ENCODE measurements at places on chromosomes 16 and 17.

- no peak for DNase-seq
Measured at GRCh38 chr17:56291226-56291805, 138.0 kb downstream of the ANKFN1 start.

- DNase-seq, result no peak
Measured at GRCh38 chr17:13600475-13601321, 1.0 kb downstream of the HS3ST3A1 start.

- no peak for DNase-seq
Measured at GRCh38 chr17:40284085-40284713, 3.5 kb upstream of the CDC6 start.

DNA sequence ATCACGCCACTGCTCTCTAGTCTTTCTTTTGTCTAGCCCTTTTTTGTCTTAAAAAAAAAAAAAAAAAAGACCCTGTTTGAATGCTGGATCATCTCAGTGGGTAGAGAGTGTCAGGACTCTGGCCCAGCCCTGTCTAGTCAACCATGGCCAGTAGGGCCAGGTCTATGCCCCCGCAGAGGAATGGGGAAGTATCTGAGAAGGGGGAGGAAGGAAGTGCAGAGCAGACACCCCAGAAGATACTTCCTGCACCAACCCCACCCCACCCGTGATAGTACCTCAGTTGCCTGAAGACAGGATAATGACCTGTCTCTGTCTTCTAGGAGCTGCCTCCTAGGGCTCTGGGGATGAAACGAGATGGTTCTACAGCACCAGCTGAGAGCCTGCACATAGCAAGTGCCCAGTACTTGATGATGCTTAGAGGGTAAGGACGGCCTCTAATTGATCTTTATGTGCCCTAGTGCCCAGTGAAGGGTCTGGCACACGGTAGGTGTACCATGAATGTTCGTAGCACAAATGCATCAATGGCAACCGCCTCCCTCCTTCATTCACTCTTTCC is 55.4 kb downstream of the ABAT start:
- DNase-seq, result no peak

GRCh38 chr16:77949445-77949844 is 72.9 kb upstream of the CLEC3A start:
- no peak for DNase-seq

GRCh38 chr17:7336240-7337175 is at the start of gene ACAP1:
TSS of gene ACAP1 (plus strand) at chr17:7336529. CDS start at chr17:7336735, 206 bp downstream.
- DNase-seq, result peak; percentile 84

GRCh38 chr16:79381603-79382042 is 218.9 kb downstream of the MAF start:
- no peak for DNase-seq

GRCh38 chr17:39606434-39607056 is 1.2 kb downstream of the NEUROD2 start:
- no peak for DNase-seq

DNA sequence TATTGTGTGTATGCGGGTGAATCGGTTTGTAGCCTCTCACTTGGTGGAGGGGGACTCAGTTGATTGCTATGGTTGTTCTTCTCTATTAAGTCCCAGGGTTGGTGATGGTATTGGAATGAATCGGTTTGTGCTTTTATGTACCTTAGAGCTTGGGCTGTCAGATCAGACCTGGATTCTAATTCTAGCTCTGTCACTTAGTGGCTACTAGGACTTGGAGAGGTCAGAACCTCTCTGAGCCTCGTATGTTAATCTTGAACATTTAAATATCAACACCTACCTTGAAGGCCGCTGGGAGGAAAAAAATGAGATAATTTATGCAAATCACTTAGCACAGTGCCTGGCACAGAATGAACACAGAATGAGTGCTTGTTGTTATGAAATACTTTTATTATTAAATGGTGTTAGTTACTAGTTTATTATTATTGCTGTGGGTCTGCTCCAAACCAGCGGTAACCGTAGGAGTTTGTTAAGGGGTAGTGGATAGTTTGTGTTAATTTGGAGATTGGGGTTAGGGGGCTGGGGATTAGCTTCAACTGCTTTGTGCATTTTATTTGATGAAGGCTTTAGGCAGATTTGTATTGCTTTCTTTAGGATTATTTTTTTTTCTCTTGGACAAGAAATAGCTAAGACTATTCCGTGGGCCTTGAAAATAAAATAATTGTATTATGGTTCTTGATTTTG is 3.5 kb downstream of the KDM6B start:
- no peak for DNase-seq

GRCh38 chr17:79978548-79978855 is 57.2 kb downstream of the TBC1D16 start:
- DNase-seq, result no peak

GRCh38 chr17:4642286-4642685 is 808 bp upstream of the ALOX15 start:
- no peak for DNase-seq

DNA sequence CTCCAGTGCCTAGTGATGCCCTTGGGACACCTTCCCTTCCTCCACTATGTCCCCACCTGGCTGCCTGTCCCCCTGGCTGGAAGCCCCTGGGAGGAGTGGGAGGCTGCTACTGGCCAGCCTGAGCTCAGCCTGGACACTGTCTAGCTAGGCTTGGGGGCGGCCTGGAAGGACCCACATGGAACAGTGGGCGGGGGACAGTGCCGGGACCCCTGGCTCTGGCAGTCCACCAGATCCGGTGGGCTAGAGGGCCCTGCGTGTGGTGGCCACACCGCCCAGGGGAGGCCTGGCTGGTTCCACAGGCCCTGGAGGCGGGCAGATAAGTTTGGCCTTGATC is 388.0 kb upstream of the TNRC6C start:
- DNase-seq, result no peak

DNA sequence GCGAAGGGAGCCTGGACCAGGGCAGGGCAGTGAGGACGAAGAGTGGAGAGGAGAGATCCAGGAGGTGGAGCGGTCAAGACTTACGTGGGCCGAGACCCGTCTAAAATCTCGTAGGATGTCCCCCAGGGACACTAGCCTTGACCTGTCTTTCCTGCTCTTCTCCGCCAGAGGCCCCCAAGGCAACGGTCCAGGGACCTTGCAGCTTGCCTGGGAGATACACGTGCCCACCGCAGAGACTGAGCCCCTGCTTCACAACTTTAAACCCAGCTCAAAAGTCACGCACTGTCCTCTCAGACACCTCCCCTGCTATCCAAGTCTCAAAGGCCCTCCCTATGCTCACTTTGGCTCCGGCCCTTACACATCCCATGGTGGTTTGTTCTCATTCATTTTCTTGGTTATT is 9.4 kb downstream of the TIGD7 start:
- DNase-seq, result no peak

DNA sequence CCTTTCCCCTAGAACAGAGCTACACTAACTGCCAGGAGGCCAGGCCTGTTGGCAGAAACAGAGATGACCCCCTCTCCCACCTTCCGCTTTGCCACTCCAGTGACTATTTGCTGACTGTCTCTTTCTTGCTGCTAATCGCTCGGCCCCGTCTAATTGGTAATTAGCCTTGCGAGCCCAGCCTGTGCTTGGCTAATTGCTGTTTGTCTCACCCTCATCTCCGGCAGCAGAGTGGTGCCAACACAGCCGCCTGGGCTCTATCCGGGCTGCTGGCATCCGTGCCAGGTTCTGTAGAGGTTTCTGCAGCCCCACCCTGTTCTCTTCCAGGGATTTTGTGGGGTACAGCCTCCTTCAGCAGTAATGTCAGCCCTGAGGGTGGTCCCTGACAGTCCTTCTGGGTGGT is 27.4 kb upstream of the PHB1 start:
- no peak for DNase-seq

DNA sequence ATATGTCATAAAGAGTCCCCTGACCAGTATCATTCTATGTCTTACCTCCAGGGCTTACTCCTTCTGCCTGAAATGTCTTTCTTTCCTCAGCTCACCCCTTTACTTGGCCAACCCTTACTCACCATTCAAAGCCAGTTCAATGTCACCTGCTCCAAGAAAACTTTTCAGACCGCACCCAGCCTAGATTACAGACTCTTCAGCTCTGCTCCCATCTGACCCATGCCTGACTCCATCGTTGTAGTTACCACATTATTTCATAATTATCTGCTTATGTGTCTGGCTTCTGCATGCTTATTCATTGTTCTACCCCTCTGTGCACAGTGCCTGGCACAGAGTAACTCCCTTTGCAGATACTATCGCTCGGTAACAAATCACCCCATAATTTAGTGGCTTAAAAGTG is 62.5 kb upstream of the TOB1 start:
- DNase-seq, result no peak

- no peak for DNase-seq
Measured at GRCh38 chr17:52128721-52129120, 29.8 kb downstream of the CA10 start.

GRCh38 chr16:87002717-87003413 is 314.3 kb downstream of the C16orf95 start:
- DNase-seq, result no peak

DNA sequence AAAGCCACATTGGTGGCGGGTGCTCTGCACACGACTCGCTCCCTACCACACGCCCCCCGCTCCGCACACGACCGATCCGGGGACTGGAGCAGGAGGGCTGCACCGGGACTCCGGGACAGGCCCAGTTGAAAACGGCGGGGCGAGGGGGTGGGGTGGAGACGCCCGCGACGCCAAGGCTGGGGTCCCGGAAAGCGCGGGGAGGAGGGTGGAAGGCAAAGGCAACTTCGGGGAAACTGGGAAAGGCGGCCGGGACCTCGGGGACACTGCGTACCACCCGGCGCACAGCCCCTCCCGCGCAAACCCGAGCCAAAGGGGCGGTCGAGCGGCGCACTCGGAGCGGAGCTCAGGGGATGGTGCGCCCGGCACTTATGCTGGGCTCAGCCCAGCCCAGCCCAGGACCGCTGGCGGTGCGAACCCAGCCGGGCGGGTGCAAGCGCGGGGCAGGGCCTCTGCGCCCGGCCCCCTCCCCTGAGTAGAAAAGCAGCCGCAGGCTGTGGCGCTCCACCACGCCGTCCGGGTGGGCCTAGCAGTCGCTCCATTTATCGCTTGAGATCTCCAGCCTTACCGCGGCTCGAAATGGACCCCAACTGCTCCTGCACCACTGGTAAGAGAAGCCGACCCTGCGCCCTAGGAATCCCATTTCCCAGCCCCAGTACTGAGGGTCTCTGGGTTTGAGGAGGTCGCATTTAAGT is at the start of gene MT1M:
Gene MT1M, plus strand, starts transcription at position 504 of the 692 bp plus-strand sequence. Its CDS starts 73 bp downstream, at position 577.
- DNase-seq, result no peak

DNA sequence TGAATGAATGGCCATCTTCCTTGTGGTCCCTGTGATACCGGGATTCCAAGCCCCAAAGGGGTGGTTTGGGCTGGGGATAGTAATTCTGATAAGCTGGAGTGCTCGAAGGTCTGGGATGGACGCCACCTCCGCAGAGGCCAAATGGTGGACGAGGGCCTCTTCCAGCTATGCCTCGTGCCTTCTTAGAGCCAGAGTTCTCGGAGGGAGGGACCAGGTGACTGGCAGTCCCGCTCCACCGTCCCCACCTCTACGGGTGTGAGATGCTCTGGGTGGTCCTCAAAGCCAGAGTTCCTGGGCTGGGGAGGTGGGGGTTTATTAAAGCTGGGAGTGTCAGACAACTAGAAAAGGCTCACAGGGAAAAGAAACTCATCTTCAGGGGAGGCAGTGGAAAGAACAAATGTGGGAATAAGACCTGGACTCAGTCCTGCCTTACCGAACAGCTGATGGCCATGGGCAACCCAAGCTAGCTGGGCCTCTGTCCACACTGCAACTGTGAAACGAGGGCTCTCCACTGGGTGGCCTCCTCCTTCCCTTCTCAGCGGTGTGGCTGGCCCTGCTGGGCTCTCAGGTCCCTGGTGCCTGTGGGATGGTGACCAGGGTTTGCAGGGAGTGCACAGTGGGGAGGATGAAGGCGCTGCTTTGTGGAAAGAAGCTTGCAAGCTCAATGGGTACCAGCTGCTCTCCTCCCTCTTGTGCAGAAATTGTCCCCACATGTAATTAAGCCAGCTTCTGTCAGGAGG is 75.2 kb downstream of the N4BP1 start:
- no peak for DNase-seq

GRCh38 chr17:66275651-66276050 is 26.8 kb upstream of the PRKCA start:
- peak; percentile 22 for DNase-seq

- DNase-seq, result no peak
Measured at GRCh38 chr17:38587947-38588787, 17.6 kb downstream of the SRCIN1 start.

DNA sequence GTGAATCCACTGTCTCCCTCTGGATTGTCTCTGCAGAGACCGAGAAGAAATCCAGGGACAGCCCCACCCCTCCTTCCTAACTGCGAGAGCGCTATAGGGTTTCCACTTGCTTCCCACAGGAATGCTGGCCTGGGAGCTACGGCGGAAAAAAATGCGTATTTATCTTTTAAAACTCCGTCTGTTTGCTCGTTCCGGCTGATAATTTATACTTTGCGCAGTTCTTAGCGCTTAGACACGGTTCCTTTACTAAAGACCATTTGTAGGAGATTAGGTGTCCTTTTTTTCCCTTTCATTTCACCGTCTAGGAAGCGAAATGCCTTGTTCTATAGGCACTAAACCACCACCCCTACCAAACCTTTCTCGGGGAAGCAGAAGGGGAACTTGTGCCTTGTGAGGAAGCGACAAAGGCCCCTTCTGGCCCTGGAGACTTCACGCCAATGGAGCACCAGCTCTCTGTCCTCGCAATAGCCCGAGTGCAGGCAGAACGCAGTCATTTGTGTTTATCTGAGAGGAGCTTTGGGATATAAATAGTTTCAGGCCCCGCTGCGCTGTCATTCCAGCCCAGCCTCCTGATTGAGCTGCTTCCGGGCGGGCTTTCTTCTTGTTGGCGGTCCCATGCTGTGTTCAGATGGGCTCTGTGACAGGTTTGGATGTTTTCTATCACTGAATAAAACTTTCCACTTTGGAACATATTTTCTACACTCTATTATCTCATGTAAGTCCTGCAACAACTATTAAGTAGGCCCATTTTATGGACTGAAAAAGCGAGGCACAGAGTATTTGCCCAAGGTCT is 791 bp upstream of the SUPT4H1 start:
- no peak for DNase-seq

- DNase-seq, result no peak
Measured at GRCh38 chr17:52604105-52604504, 445.6 kb upstream of the CA10 start.
